H4 (cell line): ENCODE measurements at places on chromosomes 16 and 17. TPM values are rescaled to one million over a fixed set of nuclear protein-coding genes. Genes with fewer than 3 reads are reported as not detected.

- DNase-seq: no peak
Observed at GRCh38 chr17:79812353-79813258, 15.7 kb upstream of the CBX8 start.

GRCh38 chr16:85082173-85083050, 29.9 kb downstream of the CIBAR2 start:
- DNase-seq: no peak

TPSG1 gene
- 0.88 and 1.1 TPM in 2 replicates for total RNA-seq

GRCh38 chr16:7998789-7999453, 591.4 kb downstream of the TMEM114 start:
- DNase-seq: no peak

LDHD gene
- 0.10 and 2.4 TPM in 2 replicates for total RNA-seq

- no peak for DNase-seq
Observed at GRCh38 chr17:78960928-78961327, 18.8 kb downstream of the LGALS3BP start.

- peak; percentile 37 for DNase-seq
Observed at GRCh38 chr17:8073627-8074484, 13.7 kb downstream of the ALOX12B start.

GRCh38 chr17:17032131-17032692, 10.0 kb upstream of the MPRIP start:
- peak; percentile 79 for DNase-seq

DNA sequence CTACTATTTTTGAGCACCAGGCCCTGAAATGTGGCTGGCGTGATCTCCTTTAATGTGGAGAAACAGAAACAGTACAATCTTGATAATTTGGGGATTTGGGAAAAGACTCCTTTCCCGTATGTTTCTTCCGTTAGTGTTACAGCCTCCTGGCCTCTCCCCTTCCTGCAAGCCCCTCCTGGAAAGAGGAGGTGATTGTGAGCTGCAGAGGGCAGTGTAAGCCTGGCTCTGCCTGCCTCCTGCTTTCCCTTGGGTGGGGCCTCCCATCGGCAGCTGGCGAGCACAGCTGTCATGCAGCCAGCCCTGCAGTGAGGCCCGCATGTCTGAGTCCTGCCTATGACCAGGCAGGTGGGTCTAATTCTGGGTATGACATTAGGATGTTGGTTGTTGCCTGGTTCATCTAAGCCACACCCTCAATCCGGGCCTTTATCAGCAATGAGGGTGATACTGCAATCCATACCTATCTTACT, 48.7 kb upstream of the WSB1 start:
- DNase-seq: peak; percentile 89

TPSD1 gene
- total RNA-seq: not detected in 2 replicates

DNA sequence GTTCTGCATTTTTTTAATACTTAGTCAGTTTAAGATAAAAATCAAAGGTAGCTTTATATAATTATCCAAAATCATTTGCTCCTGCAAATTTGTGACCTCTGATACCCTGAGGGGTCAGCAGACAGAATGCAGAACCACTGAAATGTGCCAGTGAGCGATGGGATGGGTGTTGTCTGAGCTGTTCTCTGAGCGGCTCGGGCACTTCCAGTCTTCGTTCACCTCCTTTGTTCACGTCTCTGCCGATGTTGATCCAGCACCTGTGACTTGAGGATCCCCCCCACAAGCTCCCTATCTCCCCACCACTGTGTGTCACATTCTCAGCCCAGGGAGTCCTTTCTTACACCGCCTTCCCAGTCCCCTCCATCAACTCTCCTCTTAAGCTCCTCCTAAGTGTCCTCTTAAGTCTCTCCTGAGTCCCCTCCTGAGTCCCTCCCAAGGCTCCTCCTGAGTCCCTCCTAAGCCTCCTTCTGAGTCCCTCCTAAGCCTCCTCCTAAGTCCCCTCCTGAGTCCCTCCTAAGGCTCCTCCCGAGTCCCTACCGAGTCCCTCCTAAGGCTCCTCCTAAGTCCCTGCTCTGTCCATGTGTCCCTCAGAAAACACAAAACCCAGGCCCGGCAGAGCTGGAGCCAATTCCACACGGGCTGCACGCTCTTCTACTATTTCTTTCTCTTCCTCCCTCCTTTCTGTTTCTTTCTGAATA, 47.5 kb downstream of the RNF213 start:
- no peak for DNase-seq

TSPAN10 gene
- 0.06 and 1.5 TPM in 2 replicates for total RNA-seq

DNA sequence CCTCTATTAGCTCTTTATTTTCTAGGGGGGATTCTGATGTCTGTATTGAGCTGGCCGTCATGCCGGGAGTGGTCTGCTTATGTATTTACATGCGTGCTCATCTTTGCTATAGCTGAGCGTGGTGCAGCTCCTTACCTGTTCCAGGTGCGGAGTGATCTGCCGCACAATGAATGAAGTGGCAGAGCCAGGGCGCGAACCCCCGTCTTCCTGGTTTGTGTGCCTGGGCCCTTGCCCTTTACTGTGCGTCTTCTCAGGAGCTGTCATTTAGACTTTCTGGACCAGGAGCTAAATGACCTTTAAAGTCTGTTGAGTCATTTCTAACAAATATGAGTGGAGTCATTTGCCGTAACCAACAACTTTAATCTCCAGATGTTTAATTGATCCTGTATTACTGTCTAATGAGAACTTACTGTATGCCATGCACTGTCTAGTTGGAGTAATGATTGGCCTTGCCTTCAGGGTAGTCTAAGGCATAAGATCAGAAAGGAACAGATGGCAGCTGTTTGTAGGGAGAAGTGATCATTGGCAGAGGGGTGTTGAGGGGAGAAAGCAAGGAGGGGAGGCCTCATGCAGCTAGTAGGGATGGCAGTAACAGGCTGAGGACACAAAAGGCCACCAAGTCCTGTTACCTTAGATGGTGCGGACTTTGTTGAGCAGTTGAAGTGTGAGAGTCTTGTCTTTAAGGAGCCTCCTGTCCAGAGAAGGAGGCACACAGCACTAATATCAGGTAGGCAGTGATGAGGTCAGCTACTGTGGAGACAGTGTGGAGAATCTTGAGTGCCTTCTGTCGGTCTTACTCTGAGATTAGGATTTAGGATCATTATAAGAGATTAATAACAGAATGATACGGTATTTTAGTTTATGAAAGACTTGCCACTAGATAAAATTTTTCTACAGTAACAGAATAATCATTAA, 53.9 kb downstream of the USP10 start:
- no peak for DNase-seq

- no peak for DNase-seq
Observed at GRCh38 chr17:62720126-62720850, 87.8 kb downstream of the MARCHF10 start.
